ENCODE measurements at places on chromosomes 6 and 20. TPM values are rescaled to one million over a fixed set of nuclear protein-coding genes. Genes with fewer than 3 reads are reported as not detected.
A peak's percentile ranks its signal among the peaks of the same experiment; 100 is the strongest.

VAPB gene
- 55.3 TPM for total RNA-seq

CDSN gene
- total RNA-seq, result not detected

MAPK13 gene
- total RNA-seq, result 68.2 TPM

NKX2-2 gene
- not detected for total RNA-seq

TBX18 gene
- total RNA-seq, result not detected

BPI gene
- not detected for total RNA-seq

DNA sequence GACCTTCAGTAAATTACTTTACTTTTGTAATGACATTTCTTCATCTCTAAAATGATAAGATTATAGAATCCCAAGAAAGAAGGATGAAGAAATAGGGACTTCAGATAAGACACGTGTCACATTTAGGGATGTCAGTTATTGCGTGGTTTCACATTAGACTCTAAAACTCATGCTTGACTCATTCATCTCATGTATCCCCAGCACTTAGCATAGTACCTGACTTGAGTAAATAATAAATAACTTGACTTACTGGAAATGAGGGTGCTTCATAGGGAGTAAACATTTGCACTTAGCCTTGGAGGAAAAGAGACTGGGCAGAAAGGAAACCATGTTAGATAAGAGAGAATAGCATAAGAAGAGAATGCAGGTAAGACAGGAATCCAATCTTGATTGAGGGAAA is 37.2 kb downstream of the VTA1 start:
- no peak for DNase-seq

DNA sequence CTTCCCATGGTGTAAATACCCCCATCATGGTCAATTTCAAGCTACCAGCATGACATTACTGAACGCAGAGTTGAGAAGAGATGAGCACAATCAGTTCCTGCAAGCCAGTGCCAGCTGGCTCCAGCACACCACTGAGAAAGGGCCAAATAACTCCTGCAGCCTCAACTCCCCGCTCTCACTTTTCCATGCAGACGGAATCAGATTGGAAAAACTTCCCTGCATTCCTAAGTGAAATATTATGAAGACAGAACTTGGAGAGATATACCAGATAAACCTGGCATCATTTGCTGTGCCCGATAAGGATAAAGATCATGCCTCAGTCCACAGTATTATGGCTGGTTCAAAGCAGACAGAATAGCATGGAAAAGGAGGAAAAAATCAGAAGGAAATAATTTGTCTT is 56.7 kb downstream of the FILIP1 start:
- DNase-seq, result no peak

DNA sequence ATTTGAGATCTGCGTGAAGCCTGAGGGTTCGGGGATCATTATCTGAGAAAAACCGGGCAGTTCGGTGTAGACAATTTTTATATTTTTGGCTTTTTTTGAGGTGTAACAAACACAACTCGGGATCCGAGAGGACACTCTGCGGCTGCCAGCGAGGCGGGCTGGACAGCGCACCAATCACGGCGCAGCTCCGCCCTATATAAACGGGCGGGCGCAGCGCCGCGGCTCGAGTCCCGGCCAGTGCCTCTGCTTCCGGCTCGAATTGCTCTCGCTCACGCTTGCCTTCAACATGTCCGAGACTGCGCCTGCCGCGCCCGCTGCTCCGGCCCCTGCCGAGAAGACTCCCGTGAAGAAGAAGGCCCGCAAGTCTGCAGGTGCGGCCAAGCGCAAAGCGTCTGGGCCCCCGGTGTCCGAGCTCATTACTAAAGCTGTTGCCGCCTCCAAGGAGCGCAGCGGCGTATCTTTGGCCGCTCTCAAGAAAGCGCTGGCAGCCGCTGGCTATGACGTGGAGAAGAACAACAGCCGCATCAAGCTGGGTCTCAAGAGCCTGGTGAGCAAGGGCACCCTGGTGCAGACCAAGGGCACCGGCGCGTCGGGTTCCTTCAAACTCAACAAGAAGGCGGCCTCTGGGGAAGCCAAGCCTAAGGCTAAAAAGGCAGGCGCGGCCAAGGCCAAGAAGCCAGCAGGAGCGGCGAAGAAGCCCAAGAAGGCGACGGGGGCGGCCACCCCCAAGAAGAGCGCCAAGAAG is 69.0 kb downstream of the HFE start:
- peak; percentile 93 for DNase-seq

DNA sequence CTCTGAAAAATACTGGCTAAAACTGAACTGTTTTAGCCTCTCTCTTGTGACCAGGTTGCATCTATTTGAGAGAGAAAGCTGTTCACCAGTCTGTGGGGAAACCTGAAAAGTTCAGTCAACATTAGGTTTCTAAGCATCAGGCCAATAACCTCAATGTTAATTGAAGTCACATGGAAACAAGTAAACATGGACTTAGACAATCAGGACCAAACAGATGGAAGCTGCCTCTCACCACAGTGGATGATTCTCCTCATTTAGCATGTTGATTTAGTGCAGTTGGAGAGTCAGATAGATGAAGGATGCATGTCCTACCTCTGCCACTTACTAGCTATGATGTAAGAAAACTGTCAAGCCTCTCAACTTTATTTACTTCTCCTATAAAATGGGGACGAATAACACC is 18.2 kb downstream of the SCGN start:
- DNase-seq, result no peak

GRCh38 chr20:25587536-25587935 is 2.2 kb upstream of the NINL start:
- no peak for DNase-seq

- DNase-seq, result no peak
These were observed 2.6 kb downstream of the DDR1 start for GRCh38 chr6:30886897-30887255.

DNA sequence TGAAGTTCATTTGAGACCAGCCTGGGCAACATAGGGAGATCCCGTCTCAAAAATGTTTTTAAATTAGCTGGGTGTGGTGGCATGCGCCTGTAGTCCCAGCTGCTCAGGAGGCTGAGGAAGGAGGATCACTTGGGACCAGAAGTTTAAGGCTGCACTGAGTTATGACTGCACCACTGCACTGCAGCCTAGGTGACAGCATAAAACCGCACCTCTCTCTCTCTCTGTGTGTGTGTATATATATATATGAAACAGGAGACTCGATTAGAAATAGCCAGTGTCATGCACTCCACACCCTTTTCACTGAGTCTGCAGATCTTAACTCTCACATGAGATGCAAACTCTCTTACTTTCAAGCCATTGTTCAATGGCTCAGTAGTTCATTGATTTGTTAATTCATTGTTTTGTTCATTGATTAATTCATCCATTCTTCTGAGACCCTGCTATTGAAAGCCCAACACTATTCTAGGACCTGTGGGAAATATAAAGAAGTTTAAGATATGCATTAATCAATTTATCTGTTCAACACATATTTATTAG is 52.4 kb upstream of the MRPS10 start:
- DNase-seq, result no peak

GRCh38 chr6:139944131-139944530 is 569.7 kb upstream of the CITED2 start:
- DNase-seq, result no peak
